Astrocyte of the spinal cord (primary cell): ENCODE measurements at places on chromosomes 12 and 14.

GRCh38 chr14:73311708-73312030 lies 74.4 kb downstream of the PAPLN start:
- no peak for DNase-seq

GRCh38 chr12:114302606-114303315 lies 103.2 kb downstream of the TBX5 start:
- no peak for DNase-seq

DNA sequence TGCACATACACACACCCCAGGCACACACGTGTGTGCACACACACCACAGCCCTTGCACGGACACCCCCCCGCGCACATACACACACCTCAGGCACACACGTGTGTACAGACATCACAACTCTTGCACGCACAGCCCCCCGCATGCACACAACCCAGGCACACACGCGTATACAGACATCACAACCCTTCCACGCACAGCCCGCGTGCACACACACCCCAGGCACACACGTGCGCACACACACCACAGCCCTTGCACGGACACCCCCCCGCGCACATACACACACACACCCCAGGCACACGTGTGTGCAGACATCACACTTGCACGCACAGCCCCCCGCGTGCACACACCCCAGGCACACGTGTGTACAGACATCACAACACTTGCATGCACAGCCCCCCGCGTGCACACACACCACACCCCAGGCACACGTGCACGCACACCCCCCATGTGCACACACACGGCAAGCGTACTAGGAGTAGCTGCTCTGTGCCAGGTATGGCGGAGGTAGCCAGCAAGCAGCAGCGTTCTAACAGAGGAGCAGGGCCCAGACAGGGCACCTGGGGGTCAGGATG lies 18.2 kb upstream of the ANKLE2 start:
- DNase-seq: no peak

DNA sequence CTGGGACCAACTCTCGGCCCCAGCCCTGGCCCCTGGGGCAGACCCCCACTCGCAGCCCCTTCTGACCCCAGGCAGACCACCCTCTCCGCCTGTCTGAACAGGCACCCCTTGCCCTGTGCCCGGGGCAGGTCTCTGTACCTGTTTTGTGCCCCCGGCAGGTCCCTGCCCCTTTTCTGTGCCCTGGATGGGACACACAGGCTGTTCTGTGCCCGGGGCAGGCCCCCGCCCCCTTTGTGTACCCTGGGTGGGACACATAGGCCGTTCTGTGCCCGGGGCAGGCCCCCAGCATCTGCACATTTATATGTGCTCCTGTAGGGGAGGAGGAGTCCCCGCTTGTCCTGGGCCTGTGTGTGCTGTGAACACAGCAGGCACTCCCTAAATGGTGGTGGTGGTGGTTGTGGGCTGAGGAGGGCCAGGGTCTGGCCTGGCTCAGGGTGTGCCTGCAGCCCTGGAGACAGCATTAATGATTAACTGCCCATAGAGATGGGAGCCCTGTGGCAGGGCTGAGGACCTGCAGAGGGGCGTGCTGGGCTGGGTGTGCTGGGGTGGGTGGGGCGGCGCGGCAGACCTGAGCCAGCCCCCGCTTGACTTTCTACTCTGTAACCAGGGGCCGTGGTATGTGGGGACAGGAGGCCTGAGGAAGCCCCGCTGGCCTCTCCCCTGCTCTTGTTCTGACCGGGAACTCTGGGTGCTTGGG lies 3.7 kb downstream of the FBRSL1 start:
- DNase-seq: no peak

- no peak for DNase-seq
Measured at GRCh38 chr12:4960030-4960429, 50.3 kb downstream of the KCNA1 start.

DNA sequence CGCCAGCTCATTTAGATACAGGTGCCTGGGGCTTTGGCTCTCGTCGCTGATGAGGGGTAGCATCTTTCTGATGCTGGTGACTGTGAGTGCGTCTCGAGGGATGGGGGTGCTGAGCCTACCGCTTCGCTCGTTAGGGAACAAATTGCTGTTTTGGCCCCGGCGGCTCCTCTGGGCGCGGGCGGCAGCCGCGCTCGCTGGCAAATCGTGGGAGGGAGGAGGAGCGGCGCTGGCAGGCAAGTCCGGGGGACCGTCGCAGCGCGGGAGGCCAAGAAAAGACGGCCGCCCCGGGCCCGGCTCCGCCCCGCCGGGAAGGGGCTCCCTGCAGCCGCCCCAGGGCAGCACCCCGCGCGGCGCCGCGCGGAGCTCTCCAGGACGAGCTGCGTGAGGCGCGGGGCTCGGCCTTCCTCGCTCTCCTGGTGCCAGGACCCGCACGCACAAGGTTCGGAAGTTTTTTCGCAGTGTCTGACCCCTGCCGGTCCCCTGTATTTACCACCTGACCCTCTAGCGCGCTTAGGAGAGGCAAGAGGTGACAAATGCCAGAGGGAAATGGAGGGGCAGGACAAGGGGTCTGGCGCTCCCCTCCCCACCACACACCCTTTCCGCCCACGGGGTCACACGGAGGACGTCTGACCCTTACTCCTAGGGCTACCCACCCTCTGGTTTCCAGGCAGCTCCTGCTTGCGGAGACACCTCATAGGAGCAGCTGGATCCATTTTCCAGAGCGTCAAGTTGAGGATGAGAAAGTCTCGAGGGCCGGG lies 899 bp upstream of the KCNH3 start:
- DNase-seq: no peak

- DNase-seq: no peak
Measured at GRCh38 chr14:97626088-97626487, 828.9 kb downstream of the VRK1 start.
